ENCODE measurements at places on chromosomes 2 and 18.
A peak's percentile ranks its signal among the peaks of the same experiment; 100 is the strongest.

GRCh38 chr2:40346535-40347354, 105.1 kb downstream of the SLC8A1 start:
- DNase-seq, result no peak

DNA sequence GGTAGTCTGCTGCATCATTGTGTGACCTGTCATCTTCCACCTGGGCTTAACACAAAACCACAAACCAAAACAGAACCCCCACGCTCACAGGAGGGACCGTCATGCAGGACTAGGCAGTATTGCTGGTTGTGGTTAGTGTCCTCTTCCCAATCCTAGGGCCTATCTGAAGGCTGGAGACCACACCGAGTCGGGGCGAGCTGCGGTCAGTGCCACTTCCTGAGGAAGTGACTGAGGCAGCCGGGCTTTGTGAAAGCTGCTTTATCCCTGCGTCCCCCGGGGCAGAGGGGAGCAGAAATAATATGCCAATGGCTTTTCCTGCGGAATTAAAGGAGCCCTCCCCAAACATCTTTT, 22.9 kb downstream of the ZNF532 start:
- no peak for DNase-seq

- no peak for DNase-seq
Observed at GRCh38 chr2:205505371-205505770, 176.9 kb upstream of the NRP2 start.

DNA sequence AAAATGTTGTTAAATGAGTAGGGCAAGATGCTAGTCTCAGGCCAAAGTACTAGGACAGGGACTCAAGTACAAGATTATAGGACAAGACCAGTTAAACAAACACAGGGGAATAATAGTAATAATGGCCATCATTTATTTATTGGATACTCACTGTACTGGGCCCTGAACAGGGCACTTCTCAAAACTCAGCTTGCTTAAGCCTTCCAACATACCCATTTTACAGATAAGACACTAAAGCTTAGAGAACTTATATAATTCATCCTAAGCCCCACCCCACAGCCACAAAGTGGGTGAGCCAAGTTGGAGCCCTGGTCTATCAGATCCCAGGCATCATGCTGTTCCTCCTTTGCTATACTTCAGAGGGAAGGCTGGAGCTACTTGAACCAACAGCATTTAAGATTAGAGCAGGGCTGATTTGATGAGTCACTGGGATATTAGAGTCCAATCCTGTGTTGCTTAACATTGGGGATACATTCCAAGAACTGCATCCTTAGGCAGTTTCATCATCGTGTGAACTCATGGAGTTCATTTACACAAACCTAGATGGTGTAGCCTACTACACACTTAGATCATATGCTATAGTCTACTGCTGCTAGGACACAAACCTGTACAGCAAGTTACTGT, 153.6 kb downstream of the MTCL1 start:
- peak; percentile 14 for DNase-seq

DNA sequence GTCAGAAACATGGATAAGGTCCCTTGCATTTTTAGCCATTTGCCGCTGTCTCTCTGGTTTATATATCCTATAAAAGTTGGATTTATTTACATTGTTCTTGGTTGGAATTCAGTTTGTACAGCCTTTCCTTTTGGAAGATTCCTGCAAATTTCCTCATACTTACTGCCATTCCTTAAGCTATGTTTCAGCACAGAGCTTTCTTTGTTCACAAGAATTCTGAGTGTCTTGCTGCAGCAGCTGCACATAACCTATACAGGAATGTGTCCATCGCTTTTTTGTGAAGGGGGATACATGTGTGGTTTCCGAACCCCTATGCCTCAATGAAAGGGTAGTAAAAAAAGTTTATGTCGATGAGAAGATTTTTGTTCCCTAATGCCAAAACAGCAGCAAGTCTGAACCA, 48.3 kb upstream of the CCDC68 start:
- no peak for DNase-seq

GRCh38 chr18:7904529-7904928, 337.4 kb downstream of the PTPRM start:
- no peak for DNase-seq

DNA sequence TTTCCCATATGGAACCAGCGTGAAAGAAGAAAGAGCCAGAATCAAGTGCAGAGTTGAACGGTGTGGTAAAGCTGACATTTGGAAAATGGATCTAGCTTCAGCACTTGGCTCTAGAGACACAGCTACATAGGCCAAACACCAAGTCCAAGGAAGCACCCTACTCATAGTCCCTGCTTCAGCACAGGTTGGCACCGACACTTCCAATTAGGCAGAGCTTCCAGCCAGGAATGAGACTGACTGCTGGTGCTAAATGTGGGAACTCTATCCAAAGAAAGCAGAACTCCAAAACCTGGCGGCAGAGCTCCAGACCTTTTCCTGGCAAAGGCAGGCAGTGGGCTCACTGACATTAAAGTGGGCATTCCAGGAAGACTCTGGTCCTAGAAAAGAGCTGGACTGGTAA, 125.4 kb upstream of the CTNNA2 start:
- no peak for DNase-seq

- no peak for DNase-seq
Observed at GRCh38 chr2:223416815-223417610, 185.1 kb downstream of the SCG2 start.

DNA sequence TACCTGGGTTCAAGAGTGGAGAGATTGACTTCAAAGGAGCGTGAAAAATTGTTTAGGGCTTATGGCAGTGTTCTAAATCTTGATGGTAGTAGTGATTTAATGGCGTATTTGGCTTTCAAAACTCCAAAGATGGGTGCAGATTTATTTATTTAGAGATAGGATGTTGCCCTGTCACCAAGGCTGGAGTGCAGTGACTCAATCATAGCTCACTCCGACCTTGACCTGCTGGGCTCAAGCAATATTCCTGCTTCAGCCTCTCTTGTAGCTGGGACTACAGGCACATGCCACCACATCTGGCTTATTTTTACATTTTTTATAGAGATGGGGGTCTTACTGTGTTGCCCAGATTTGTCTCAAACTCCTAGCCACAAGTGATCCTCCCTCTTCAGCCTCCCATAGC, 52.5 kb downstream of the FAM117B start:
- no peak for DNase-seq

- no peak for DNase-seq
Observed at GRCh38 chr18:34128436-34128835, 96.3 kb downstream of the NOL4 start.

- DNase-seq, result no peak
Observed at GRCh38 chr2:25112113-25112512, 56.3 kb downstream of the POMC start.

DNA sequence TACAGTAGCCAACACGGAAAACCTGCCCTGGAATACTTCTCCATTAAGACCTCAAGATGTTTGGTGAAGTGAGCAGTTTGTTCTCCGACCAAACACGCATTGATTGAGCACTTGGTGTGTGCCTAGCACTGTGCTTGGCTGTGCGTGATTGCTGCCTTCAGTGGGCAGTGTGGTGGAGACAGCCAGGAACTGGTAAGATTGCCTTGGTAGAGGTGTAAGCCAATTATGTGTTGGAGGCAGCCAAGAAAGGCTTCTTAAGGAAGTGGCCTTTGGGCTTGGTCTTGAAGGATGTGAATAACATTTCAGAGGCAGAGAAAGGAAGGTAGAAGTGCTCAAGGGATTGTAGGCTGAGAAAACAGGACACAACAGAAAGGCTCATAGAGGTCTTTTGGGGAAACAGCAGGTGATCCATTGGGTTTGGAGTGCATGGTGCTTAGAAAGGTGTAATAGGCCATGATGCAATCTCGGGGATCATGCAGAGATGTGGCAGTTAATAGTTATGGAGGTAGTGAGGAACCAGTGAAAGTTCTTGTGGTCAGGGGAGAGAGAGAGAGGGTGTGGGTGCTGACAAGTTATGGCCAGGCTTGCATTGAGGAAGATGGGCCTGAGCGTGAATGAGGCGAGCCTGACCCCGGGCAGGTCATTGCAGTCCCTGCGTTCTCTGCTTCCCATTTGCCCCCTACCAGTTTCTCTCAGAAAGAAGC, 6.3 kb downstream of the B3GNT2 start:
- no peak for DNase-seq

DNA sequence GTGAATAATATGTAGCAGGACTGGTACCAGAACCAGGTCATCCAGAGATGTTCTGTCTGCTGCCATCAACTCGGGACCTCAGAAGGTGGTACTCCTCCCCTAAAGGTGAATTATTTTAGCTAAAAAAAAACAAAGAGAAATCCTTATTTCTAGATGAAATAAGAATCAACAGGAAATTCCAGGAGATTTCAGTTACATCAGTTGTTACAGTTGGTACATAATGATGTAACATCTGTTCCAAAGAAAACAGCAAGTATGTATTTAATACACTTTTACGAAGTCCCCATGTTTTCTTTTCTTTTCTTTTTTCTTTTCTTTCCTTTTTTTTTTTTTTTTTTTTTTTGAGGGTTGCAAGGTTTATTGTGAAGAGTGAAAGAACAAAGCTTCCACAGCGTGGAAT, 33.6 kb upstream of the CD28 start:
- DNase-seq, result no peak

- no peak for DNase-seq
Observed at GRCh38 chr18:73509460-73509859, 638.2 kb downstream of the FBXO15 start.

DNA sequence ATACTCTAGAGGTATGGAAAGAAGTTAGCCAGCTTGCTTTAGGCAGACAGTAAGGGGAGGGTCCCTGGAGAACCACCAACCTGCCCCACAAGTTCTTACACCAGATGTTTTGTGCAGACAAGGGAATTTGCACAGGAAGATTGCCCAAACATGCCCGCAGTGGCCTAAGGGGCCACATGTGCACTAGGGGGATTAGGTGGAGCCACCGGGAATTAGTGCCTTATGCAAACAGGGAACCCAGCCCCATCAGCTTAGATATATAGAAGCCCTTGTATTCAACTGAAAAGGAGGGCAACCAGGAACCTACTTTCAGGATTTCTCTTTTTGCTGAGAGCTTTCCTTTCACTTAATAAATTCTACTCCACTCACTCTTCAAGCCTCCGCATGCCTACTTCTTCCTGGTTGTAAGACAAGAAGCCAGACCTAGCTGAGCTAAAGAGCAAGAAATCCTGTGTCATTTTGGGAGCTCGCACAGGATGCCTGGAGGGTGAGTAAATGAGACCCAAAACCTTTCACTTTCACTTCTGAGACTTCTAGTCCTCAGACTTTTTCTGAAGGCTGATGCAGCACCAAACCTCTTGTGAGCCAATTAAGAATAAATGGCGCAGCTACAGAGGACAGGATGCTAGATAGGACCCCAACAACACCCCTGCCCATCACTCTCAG, 146.3 kb downstream of the GCA start:
- DNase-seq, result no peak

DNA sequence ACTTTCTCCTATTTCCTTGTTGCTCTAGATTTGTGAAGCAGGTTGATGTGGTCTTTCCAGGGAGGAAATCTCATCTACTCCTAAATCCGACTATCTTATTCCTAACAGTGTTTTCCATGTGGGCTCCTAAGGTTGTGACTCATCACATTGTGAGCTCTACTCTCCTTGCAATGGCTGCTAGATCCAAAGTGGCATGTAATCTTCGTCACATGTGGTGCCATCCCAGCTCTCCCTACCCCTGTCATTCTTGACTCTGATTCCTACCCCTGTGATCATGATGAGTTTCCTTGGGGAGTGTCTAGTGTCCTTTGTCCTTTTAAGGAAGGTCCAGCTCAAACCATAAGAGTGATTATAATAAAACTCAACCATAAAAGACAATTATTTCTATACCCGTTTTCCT, 47.3 kb upstream of the GULP1 start:
- no peak for DNase-seq

DNA sequence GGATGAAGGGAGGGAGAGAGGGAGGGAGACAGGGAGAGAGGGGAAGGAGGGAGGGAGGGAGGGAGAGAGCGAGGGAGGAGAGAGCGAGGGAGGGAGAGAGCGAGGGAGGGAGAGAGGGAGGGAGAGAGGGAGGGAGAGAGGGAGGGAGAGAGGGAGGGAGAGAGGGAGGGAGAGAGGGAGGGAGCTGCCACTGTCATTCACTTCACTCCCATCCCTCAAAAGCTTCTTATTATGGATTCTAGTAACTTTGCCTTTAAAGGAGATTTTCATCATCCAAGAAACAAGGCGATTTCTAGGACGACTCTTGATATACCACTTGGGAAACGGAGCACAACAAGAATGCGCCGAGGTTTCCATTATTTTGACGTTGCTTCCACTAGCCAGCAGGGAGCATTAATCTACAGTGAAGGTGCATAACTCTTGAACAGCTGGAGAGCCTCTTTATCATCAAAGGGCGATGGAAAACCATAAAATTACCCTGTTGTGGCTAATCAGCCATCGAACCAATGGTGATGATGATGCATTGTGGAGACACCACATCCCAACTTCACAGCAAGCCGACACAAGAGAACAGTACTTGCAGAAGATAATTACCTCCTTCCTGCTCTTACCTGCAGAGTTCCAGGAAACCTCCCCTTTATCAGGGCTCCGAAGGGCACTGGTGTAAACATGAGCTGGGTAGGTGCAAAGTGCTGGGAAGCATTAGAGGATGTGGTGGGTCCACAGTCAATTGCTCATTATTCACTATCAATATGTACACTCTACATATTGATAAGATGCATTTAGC, 130.5 kb downstream of the EIPR1 start:
- DNase-seq, result no peak

DNA sequence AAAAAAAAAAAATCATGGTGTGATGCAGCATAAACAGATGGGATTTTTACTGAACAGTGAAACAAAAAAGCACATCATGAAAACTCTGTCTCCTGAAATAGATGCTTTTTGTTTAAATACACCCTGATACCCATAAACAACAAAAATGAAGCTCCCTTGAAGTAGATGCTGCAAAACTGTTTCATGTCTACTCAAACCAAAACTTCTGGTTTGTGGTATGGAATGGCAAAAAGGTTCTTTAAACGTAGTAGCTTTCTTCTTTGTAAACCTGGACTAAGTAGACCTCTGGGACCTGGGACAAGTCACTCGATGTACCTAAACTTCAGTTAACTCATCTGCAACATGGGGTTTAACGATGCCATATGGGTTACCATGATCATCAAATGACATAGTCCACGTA, 64.4 kb upstream of the RAPH1 start:
- DNase-seq, result no peak

DNA sequence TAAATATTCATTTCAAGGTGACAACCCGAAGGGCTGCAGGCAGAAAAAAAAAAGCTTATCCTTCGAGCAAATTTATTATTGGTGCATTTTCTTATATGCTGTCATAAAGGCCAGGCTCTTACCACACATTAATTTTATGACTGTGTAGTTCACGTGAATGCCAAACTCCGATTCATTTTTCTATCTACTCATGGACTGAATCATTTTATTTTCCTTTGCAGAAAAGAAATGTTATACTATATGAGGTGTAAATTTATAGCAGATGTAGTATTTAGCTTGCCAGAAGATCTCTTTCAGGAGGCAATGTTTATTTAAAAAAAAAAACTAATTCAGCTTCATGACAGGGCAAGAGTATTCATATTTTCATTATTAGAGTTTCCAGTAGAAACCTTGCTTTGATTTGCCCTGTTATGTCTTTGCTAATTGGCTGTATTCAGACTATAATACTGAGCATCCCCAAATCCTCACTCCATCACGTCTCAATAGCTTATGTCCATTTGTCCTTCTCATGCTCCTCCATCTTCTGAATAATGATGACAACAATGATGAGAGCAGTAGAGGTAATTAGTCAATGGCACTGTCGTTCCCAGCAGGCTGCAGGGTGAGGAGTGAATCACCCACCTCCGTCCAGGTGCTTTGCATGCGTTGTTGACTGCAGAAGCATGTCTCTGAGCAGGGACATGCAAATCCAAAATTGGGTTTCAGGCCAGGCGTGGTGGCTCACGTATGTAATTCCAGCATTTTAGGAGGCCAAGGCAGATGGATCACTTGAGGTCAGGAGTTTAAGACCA, 101.1 kb upstream of the RAB12 start:
- no peak for DNase-seq

GRCh38 chr2:159925975-159926374, 128.0 kb upstream of the CD302 start:
- DNase-seq, result no peak

All from LoVo (cell line).